ENCODE measurements at places on chromosomes 2 and 18.

- no peak for DNase-seq
Observed at GRCh38 chr2:218798767-218799504, 17.0 kb downstream of the CYP27A1 start.

- DNase-seq, result no peak
Observed at GRCh38 chr2:64260093-64260803, 116.0 kb upstream of the PELI1 start.

DNA sequence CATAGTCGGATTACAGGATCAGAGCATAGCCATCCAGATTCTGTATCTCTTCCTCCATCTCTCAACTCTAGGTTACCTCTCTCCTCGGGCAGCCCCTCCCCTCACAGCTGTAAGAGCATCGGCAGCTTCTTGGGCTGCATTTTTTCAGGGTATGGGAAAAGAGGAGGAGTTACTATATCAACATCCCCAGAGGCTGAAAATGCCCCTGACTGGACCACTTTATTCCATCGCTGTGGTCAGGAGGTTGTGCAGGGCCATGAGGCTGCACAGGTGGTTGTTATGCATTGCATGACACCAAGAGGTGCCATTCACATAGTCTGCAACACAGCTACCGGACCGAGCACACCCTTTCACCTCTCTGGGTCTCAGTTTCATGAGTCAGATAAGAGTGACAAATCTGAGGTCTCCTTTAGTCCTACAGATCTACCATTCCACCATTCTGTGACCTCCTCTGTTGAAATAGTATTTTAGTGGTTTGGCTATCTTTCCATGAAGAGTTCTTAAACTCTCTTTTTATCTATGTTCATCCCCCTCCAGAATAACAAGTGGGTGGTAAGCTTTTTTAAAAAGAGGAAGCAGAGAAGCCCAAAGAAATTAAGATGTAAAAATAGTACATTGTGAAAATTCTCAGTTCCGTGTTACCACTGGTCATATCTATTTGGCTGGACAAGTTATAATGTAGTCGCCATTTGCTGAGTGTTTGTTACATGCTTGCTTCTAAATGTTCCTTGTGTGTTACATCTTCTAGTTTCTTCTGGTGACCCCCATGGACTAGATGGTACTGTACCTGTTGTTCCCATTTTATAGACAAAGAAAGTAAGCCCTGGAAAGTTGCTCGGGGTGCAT is 56.6 kb upstream of the SLC1A4 start:
- DNase-seq, result no peak

DNA sequence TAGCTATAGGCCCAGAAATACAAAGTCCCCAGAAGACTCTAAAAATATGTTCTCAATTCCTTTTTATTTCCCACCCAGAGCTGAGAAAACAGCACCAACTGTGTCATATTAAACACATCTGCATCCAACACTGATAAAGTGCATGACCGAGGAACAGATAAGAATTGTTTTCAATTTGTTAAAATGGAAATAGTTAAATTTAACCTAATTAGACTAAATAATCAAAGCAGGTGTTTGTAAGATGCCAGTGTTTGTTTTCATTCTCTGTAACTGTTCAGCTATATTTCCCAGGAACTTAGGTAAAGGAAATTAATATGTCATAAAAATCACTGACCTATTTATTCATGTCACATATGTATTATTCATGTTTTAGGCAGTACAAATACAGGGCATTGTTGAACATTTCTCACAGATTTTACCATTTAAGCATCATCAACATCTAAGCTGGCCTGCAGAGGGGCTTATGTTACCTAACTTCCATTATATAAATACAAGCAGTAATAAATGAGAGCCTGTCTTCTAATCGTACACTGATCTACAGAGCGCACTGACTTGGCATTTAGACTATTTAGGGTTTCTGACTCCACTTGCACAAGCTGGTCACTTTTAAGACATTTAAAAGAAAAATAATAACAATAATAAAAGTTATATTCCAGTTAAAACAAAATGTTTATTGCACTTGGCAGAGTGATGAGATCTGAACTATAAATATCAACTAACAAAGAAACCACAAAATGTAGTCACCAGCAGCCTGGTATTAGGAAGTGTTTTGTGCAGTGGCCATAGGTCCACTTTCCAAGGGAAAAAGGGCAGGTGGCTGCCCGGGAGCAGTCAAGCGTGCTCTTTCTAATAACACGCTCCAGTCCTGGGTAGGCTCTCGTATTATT is 86.6 kb upstream of the ZFP36L2 start:
- DNase-seq, result no peak

DNA sequence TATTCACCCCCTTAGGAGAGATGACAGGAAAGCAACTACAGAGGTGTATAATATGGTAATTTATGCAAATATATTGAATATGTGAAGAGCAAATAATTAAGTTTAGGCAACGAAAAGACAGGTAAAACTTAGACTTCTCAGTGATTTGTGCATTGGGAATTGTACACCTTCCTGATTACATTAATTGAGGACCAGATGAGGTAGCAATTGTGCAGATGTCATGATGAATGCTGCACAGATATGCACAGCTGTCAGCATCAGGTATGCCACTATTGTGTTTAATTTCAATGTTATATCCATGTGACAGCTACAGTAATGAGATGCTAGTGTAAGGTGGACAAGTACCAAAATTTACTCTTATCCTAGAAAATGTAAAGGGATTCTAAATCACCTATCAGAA is 267.2 kb upstream of the FSIP2 start:
- no peak for DNase-seq

GRCh38 chr2:196191541-196191940 is 20.2 kb upstream of the STK17B start:
- no peak for DNase-seq

DNA sequence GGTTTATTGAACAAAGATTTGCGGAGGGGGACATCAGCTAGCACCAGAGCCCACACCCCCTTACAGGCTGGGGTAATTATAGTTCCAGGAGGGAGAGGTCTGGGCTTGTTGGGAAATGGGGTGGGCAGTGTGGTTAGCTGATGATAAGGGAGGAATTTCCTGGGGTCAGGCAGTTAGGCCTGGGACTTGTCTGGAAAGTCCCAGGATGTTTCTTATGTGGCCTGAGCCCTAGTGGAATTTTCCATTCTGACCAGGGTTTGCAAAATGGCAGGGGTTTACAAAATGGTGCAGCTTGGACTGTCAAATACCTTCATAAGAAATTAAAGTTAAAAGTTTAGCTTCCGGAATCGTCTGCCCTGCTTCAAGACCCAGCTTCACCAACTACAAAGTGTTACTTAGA is 199.1 kb downstream of the FBXO15 start:
- no peak for DNase-seq

- no peak for DNase-seq
Observed at GRCh38 chr2:43041173-43041591, 185.2 kb downstream of the ZFP36L2 start.

DNA sequence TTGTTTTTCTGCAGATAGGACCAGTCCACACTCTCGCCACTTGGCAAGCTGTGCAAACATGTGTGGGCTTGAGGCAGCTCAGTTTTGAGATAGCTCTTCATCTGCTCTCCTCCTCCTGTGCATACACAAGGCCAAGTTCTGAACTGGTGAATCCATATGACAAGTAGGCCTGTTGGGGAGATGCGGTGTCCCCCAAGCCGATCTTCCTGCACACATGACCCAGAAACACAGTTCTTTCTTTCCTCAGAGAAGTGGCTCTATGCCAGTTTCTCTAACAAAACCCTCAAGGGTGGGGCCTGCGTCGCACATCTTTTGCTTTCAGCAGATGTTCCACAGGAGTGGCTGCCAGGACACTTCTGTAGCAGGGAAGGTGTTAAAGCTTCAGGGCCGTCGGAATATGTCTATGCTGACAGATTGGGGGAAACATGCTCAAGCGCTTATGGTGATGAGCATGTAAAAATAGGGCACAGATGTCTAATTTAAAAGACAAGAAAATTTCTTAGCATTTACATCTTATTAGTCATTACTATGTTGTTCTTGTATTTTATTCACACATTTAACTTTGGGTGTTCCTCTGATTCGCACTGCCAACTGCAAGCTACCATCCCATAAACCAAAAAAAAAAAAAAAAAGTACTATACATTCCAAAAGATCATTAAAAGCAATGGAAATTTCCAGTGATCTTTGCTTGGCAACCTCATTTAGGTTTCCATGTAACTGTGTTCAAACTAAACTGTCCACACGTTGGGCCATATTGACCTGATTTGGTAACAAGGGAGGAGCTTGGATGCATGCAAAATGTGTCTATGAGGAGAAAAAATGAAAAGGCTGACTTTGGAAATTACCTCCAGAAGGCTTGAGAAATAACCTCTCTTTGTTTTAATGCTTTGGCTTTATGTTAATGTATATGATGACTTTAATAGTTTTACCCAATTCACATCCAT is 1055.5 kb upstream of the KLHL29 start:
- DNase-seq, result no peak

DNA sequence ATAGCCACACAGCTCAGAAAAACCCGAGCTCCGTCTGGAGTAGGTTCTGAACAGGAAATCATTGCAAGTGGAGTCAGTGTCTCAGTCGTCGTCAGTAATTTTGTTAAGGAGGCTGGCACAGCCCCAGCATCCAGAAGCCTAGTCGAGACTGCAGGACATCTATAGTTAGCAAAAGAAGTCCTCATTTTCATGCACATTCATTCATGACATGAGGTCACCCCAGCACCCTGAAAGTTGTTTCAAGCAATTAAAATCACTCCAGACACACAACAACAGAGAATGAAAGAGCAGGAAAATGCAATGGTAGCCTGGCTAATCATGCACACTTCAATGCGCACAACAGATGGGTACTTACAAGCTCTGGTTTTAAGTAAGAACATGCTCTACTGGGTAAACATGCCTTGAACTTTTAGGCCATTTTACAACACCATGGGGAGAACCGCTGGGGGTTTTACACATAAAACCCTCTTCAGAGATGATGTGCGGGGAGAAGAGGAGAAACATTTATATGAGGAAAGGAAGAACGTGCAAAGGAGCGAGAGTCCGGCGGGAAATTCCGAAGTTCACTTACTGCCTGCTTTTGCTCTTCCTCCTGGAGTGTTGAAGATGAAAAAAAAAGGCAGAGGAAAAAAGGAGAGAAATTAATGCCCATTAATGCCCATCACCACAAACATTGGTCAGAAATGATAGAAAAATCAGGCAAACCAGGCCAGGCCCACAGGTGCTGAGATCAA is 77.4 kb upstream of the DNMT3A start:
- DNase-seq, result no peak

DNA sequence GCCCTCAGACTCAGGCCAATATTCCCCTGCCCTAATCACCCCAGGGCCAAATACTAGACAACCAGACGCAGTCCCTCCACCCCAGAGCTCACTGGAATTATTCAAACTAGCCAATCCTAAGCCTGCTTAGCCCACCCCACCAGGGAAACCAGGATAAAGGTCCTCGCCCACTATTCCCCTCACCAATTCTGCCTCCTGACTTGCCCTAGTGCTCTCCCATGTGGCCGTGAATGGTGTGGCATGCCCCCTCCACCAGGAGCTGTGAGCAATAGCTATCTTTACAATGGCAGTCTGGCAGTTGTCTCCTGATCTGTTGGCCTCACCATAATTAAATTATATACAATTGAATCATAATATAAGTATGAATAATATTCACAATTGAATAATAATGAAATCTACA is 42.3 kb downstream of the FAM124B start:
- no peak for DNase-seq

- DNase-seq, result no peak
Observed at GRCh38 chr2:81481994-81482368, 1177.4 kb upstream of the LRRTM1 start.

DNA sequence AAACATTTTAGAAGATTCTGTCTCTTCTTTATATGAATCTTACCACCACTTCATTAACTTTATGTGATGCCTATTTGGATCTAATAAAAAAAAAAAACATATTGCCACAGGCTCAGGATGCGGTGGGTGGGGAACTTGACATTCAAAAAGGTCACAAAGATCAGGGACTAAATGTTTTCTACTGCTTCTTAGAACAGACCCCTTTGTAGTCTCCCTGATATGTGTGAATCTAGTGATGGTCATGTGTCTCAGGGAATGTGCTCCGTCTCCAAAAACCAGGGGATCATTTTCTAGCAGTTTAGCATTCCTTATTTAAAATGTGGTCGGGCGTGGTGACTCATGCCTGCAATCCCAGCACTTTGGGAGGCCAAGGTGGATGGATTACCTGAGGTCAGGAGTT is 807.8 kb upstream of the CHAC2 start:
- DNase-seq, result no peak

DNA sequence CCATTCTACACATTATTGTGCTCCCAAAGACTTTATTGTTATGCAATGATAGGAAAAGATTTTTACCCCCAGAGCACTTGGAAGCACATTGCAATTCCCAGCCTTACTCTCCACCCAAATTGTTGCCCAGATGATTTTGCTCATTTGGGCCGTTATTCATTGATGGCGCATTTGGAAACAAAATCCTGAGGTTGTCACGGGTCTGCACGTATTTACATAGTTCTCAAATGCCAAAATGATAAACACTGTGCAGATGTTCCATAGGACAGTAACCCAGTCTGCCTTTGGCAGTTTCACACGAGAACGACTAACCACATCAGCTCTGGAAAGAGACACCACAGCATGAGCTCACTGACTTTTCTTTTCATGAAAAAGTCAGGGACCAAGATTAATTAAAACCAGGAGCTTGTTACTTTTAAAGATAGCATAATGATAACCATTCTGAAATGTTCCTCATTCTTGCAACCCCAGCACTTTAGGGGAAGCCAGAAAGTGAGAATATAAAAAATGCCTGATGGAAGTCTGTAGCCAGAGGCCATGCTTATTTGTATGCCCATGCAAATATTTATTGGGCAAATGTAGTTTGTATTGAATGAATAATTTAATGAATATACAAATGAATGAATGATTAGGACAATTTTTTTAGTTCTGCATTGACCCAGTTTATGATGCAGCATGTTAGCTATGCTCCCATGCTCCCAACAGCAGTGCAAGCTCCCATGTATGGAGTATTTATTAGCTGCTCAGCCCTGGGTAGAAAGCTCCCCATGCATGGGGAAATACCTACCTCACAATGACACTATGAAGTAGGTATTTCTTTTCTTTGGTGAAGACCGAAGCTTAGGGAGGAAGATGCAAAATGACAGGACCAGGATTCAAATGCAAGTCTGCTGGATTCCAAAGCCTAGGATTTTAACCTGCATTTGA is 84.6 kb downstream of the MAIP1 start:
- no peak for DNase-seq

DNA sequence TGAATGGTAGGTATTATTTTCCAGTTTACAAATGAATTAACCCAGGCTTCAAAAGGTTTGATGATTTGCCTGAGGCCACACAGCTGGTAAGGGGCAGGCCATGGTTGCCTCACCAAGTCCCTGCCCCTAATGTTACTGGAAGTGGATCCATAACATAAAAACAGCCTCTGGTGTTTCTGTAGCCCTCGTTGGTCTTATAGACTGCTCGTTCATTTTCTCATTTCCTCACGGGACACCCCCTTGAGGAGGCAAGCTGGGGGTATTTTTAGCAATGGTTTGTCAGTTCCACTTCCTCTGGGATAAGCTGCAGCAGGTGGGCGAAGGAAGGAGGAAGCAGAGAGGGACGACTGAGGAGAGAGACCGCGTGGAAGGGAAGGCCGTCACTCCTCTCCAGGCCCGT is 32.9 kb upstream of the NDUFV2 start:
- DNase-seq, result no peak

- no peak for DNase-seq
Observed at GRCh38 chr18:60982329-60982695, 350.9 kb upstream of the CDH20 start.
